ENCODE measurements at places on chromosomes 12 and 14.

DNA sequence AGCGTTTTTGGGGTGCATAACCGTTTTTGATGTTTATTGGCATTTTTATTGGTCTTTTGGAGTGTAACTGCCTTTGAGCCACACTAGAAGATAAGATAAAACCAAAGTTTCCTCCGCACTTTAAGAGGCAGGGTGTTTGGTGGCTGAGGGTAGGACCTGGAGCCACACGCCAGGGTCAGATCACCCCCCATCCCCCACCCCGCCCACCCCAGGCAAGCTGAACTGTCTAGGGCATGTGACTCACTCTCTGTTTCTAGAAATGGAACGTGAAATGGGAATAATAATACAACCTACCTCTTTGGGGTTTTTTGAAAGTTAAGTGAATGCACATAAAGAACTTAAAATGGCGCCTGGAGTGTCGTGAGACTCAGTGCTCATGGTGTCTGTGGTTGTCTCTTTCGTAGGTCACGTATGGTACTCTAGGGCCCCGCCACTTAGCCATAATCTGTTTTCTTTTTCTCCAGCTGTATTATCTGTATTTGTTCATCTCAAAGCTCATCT, 56.0 kb downstream of the PPP2R5C start:
- no peak for DNase-seq

- DNase-seq, result no peak
Measured at GRCh38 chr14:74064883-74065282, 19.4 kb downstream of the ALDH6A1 start.

- DNase-seq, result no peak
Measured at GRCh38 chr14:28765831-28766468, 637 bp upstream of the FOXG1 start.

DNA sequence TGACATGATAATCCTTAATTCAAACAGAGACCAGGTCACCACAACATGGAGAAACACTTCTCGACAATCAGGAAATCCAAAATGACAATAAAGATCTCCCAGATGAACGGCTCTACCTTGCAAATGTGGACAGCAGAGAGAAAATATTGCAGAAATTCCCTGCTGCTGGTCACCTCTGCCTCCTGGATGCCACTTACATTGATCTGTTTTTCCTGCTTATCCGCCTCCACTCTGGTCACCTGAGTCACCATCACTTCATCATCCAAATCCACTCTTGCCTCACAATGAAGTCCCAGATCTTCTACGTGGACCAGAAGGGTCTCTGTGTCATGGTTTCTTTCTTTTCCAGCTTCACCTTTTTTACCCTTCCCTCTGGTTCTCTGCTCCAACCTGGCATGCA, 21.1 kb downstream of the TTC9 start:
- DNase-seq, result no peak

DNA sequence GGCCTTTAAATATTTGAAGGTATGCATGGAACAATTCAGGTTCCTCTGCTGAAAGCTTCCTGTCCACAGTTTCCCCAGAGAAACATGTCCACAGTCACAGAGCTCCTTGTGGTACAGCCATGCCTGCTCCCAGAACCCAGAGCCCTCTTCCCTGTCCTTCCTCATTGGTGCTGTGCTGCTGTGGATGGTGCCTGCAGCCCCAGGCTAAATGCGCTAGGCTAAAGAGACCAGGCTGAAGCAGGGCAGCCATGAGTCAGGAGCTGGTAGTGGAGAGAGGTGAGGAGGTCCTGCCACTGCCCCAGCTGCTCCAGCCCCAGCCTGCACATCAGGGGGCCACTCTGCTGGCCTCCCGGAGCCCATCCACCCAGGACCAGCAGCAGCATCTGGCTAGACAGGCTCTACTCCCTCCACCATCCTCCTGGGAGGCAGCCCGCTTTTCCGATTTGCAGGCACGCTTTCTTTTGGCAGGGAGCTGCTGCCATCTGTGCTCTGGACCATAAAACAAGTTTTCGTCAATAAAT, 65.4 kb upstream of the DDX11 start:
- DNase-seq, result no peak

- no peak for DNase-seq
Measured at GRCh38 chr14:98160901-98161300, 1111.1 kb downstream of the BCL11B start.

DNA sequence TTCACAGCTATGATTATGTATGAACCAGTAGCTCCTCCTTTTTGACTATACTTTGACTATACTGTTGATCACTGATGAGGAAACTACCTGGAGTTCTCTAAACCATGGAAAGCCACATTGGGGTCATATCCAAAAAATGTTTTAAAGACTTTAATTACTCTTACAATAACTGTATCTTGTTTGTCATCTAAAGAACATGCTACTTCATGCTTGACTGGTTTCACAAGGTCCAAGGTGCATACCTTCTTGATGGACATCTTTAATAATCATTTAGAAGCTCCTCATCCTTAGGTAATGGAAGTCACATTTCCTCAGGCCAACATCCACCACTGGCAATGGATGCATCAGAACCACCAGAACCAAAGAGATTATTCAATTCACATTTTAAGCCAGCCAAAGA, 29.9 kb downstream of the WASHC3 start:
- no peak for DNase-seq

DNA sequence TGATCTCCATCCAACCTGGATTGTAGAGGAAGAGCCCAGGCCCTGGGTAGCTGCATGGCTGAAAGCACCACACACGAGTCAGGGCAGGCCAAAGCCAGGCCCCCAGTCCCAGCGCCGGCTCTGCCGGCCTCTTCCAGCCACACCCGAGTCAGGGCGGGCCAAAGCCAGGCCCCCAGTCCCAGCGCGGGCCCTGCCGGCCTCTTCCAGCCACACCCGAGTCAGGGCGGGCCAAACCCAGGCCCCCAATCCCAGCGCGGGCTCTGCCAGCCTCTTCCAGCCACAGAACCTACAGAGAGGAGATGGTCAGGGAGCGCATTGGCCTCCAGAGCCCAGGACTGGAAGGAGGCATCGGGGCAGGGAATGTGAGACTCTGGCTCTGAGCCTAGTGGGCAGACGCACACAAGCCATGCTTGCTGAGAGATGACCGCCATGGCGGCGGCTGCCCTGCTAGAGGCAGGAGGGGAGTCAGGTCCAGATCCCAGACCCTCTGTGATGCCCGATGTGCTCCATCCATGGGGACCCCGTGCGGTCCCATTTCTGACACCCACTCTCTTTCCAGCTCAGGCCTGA, 30.2 kb downstream of the BEGAIN start:
- DNase-seq, result no peak

DNA sequence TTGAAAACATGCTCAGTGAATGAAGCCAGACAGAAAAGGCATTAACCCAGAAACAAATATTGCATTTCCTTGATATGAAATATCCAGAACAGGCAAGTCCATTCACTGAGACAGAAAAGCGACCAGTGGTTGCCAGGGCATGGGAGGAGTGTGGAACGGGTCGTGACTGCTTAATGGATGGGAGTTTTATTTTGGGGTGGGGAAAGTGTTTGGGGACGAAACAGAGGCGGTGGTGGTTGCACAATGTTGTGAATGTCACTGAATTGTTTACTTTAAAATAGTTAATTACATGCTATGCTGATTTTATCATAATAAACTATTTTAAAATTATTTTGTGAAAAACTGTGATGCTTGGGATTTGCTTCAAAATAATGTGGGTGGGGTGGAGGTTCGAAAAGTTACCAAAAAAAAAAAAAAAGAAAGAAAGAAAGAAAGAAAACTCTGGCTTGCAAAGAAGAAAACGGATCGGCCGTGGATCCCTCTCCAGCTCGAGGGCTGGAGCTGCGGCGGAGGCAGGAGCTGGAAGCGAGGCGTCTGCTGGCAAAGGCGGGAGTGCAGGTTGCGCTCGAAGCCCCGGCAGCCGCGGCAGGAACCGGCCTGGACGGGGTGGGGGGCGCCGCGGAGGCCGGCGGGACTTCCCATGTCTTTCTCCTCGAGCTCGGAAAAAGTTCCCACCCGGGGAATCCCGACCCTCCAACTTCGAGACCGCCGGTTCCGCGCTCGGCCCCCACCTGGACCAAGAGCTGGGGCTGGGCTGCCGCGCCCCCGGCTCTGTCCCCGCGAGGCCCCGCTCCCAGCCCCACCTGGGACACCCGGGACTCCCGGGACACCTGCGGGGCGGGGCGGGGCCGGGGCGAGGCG, 524 bp upstream of the P2RX2 start:
- DNase-seq, result no peak

GRCh38 chr14:73465823-73466532, 7.6 kb upstream of the NUMB start:
- no peak for DNase-seq

DNA sequence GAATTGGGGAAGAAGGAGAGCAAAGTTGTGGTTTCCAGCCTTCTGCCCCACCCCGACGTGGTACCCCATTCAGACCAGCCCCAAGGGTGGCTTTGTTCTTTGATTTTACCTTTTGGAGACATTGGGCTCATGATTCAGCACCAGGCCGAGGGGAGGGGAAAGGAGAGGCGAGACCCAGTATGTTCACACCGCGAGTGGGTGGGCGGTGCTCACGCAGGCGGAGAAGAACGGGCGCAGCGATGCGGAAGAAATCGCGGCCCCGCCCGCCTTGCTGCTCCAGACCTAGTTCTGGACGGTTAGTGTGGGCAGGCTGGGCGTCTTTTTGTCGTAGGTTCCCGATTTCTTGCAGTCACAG, 963 bp downstream of the ATL1 start:
- DNase-seq, result peak; percentile 19

GRCh38 chr12:10084733-10085132, 14.1 kb downstream of the CLEC1A start:
- DNase-seq, result no peak

DNA sequence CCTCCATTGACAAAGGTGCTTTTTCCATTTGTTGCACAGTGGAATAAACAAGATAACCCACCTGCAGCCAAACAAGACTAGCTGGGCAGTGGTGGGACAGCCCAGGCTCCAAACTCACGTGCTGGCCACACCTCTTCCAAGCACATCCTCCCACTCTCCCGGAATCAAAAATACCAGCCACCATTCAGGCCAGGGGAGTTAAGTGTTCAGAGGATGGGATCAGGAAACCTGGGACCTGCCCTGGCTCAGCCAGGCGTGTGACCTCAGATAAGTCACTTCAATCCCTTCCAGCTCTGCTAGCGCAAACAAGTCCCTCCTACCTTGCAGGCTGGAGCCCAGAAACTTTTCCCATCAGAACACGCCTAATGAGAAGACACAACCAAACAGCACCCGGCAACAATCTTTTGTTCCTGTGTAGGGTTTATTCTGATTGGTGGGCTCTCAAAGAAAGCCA, 43.3 kb downstream of the ACTN1 start:
- DNase-seq, result no peak

- DNase-seq, result no peak
Measured at GRCh38 chr12:124588751-124589267, 21.4 kb upstream of the NCOR2 start.

GRCh38 chr12:3820122-3820521, 53.1 kb downstream of the PARP11 start:
- DNase-seq, result no peak

DNA sequence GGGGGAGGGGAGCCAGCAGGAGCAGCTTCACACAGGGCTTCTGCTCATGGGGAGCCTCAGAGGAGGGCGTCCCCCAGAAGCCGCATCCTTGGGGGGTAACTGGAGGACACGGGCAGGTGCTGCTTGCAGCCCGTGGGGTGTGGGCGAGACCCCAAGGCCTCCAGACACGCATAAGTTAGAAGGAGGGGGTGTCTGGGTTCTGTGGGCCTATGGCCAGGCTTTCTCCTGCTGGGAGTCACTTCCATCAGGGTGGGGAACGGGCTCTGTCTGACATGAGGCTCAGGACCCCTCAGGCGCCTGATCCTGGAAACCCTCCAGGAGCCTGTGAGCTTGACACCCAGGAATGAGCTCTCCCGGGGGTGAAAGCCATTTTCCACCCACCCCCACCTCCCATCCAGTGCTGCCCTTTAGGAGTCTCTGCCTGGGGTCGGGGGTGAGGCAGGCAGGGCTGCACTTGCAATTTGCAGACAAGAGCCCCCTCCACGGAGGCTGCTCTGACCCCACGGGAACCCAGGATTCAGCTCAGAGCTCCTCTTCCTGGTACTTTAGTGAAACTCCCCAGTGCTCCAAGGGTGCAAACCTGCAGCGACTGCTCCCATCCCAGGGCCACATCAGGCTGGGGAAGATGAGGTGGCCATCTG, 325.7 kb downstream of the ADGRD1 start:
- DNase-seq, result no peak

DNA sequence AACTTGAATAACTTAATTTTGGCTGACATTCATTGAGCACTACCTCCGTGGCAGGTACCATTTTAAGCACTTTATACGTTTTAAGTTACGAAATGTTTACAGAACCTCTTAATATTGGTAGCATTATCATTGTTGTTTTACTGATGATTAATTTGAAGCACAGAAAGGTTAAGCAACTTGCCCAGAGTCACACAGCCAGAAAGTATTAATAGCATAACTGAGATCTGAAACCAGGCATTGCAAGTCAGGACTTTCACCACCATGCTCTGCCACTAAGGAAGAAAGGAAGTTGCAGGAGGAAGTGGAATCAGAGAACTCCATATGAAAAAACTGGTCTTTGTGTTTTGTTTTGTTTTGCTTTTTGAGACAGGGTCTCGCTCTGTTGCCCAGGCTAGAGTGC, 28.2 kb upstream of the BCAT1 start:
- DNase-seq, result no peak

DNA sequence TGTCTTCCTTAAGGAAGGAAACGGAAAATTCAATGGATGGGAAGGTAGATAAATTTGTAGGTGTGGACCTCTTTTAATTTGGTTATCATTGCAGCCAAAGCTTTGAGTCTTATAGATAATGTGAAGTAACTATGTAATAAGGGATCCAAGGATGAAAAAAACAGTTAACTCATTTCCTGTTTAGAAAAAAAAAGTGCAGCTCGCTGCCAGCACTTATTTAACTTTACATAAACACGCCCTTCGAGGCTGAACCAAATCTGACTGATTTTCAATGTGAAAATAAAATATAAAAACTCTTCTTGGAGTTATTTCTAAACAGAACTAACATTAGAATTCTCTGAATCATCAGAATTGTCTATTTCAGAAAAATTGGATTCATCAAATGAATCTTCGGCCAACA, 7.0 kb downstream of the NUBPL start:
- DNase-seq, result no peak

- peak; percentile 7 for DNase-seq
Measured at GRCh38 chr12:116236148-116236731, 41.3 kb downstream of the MED13L start.

- DNase-seq, result no peak
Measured at GRCh38 chr14:68513137-68513536, 279.7 kb downstream of the ZFP36L1 start.

- DNase-seq, result no peak
Measured at GRCh38 chr12:82740129-82741000, 53.7 kb downstream of the TMTC2 start.

DNA sequence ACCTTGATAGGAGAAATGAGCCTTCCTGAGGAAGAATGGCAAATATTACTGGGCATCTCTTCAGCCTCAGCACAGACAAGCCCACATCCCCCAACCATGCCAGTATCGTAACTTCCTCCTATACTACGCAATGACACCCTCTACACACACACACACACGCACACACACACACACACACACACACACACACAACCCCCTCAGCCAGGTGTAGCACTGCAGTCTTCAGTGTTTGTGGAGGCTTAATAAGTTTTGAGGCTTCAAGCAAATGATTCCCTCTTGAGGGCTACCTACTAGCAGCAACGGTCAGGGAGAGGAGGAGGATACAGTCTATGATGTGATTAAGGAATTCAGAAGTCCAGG, 1.6 kb downstream of the DGKA start:
- DNase-seq, result no peak

- no peak for DNase-seq
Measured at GRCh38 chr14:29892327-29892726, 35.3 kb downstream of the PRKD1 start.
